Effector memory CD8-positive, alpha-beta T cell (primary cell): ENCODE measurements at places on chromosomes 5 and 9.

- DNase-seq = no peak
These were observed 367.1 kb upstream of the IZUMO3 start for GRCh38 chr9:24912767-24913166.

- DNase-seq = no peak
These were observed 10.3 kb downstream of the PTPA start for GRCh38 chr9:129121483-129121882.

GRCh38 chr5:157479612-157480510, 19.8 kb downstream of the NIPAL4 start:
- DNase-seq = no peak

DNA sequence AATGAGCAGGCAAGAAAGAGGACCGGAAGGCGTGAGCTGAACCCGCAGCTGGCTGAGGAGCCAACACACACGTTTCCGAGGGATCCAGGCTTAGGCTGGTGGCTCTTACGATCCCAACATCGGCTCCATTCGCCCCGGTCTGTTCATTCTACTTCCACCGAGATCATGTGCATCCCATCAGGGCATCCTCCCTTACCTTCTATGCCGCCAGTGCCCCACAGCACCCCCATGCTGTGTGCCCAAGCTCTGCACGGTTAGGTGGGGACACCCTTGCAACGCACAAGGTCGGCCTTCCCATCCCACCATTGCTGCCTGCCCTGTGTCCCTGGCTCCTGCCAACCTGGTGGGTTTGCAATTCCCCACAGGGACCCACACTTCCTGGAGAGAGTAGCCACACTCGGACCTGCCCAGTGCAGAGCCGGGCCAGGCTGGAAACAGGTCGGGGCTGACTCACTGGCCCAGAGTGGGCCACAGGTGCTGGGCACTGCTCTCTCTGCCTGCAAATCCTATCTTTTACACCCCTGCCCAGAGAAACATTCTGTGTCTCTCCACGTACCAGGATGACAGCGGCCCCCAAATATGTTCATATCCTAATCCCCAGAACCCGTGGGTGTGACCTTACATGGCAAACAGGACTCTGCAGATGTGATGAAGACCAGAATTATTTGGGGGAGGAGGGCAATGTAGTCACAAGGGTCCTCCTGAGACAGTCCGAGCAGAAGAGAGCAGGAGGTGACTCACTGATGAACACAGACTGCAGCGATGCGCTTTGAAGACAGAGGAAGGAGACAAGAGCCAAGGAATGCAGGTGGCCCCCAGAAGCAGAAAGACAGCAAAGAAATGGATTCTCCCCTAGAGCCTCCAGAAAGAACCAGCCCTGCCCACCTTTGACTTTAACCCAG, 182.2 kb downstream of the AUH start:
- no peak for DNase-seq

GRCh38 chr5:100775533-100775855, 127.6 kb downstream of the ST8SIA4 start:
- DNase-seq = no peak

GRCh38 chr9:114936581-114936980, 6.2 kb upstream of the TNFSF8 start:
- no peak for DNase-seq

DNA sequence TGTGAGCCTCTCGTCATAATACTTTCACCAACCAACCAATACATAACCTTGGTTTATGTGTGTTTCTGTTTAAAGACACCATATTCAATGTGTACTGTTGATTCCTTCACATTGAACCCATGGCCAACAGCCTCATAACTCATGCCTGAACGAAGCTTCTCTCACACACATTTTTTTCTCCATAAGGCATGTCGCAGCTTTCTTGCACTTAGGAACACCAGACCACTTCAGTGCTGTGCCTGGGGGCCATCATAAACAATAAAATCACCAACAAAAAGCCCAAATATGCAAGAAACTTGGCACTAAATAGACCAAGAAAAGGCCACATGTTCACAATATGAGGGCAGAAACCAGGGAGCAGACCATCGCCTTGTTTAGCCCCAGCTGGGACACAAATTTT, 192.2 kb downstream of the ROR2 start:
- no peak for DNase-seq

GRCh38 chr5:179868541-179868940, 9.9 kb upstream of the MRNIP start:
- no peak for DNase-seq

- DNase-seq = no peak
These were observed 16.2 kb upstream of the GABBR2 start for GRCh38 chr9:98724810-98725530.

GRCh38 chr5:29239606-29240005, 1953.9 kb upstream of the CDH6 start:
- DNase-seq = no peak

DNA sequence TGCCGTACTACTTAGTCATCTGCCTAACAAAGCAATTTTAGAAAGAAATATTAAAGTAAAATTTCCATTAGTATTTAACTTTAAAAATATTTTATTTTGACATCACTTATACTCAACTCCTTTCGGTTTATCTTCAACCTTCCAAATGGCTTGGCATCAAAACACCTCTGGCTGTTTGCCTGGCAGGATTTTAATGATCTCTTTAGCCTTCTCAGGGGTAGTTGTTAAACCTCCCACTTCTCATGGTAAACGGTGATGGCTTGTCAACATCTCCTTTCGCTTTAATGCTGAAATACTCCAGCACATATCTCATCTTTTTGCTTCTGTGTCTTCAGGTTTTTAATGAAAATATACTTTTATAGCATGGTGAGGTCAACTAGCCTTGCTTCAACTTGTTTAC, 747.1 kb downstream of the CETN3 start:
- DNase-seq = no peak

DNA sequence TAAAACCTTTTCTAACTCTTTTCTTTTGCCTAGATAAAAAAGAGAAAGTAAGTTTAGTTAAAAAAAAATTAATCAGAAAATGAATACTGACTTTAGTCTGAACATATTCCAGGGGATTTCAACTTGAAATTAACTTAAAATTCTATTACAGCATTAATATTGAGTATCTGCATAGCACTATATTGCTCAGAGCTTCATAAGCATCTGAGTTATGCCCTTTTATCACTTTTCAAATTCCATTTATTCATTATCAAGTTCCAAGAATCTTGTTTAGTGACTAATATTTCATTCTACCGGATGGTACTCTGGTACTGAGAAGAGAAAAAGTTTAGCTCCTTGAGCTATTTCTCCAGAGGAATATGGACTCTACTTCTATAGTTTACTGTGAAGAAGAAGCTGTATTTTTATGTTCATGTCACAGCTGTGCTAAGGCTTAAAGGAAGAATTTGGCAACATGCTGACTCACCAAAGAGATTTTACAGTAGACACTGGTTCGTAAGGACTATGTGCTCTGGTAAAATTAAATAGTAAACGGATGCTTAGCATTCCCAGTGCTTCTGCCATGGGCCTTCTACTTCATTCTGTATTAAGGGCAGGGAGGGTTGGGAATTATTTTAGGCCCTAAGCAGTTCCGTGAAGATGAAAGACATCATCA, 285.2 kb upstream of the SEMA6A start:
- DNase-seq = no peak

DNA sequence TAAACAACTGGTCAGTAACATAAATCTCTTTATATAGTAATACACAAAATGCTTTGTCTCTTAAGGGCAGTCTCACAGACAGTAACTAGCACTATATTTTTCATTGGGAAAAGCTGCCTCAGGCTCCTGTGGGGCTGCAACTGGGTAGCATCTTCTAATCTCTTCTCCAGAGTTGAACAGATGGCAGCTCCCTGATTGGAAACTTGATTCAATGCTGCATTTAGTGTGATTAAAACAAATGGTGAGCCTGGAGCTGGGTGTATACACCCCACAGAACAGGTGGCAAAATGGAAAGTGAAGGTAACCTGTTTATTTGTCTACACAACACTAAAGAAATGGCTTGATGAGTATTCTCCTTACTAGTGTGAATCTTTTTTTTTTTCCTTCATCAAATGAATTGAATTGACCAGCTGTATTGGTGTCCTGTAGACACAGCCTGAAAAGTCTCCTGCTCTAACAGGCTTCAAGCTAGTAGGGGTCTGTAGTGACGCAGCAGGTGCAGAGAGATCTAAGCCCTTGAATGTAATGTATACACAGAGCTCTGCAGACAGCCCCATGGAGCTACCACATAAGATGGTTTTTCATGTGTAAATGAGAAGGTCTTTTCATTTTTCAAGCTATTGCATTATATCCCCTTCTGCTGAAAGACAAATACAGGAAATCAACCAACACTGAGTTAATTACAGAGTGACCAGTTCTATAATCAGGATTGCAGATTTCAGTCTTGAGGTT, 43.3 kb downstream of the IZUMO3 start:
- DNase-seq = no peak

DNA sequence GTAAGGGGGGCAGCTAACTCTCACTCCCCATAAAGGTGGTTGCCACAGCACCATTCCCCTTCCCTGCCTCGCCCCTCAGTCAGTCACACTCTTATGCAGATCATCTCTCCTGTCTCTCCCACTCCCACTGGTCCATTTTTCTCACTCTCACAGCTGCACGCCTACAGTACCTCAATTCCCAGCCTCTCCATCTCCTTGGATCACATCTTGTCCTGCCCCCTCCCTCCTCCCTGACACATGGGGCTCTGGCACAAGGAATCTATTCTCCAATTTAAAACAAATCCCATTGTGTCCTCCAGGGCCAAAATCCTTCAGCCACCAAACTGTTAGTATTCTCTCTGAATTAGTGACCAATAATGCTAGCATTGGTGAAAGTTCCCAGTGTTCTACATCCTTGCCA, 114.4 kb downstream of the AUH start:
- DNase-seq = no peak

- no peak for DNase-seq
These were observed 1.2 kb upstream of the AJM1 start for GRCh38 chr9:136840877-136841645.

- DNase-seq = no peak
These were observed 45.4 kb upstream of the FBXW11 start for GRCh38 chr5:172051643-172052339.

GRCh38 chr9:127634698-127635097, 22.6 kb downstream of the STXBP1 start:
- DNase-seq = no peak

- DNase-seq = no peak
These were observed 7.4 kb downstream of the TLX3 start for GRCh38 chr5:171316258-171317121.

DNA sequence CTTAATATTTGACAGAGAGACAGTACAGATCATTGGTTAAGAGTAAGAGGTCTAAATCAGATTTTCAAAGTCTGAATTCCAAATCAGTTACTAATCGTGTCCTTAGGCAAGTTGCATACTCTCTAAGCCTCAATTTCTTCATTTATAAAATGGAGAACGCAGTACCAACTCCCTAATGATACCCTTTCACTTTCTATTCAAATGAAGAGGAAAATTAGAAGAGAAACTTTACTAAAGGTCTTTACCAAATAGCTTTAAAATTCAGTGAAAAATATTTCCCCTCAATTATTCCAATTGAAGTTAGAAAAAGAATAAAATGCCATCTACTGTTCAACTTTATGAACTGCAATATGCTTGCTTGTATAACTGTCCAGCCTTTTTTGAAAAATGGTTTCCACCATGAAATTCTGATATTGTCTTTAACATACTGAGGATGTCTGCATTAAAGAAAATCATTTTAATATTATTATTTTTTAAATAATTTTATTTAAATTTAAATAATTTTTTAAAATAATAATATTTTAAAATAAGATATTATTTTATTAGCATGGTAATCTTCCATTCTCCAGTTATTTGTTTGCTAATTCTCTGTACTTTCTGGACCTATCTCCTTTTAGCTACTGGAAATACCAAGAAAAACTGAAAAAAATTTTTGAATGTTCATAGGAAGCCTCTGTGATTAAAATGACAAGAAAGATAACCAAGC, 36.0 kb downstream of the POC5 start:
- no peak for DNase-seq
